ENCODE measurements at places on chromosomes 3 and 15.

- no peak for DNase-seq
Measured at GRCh38 chr3:178765472-178765871, 229.2 kb downstream of the KCNMB2 start.

DNA sequence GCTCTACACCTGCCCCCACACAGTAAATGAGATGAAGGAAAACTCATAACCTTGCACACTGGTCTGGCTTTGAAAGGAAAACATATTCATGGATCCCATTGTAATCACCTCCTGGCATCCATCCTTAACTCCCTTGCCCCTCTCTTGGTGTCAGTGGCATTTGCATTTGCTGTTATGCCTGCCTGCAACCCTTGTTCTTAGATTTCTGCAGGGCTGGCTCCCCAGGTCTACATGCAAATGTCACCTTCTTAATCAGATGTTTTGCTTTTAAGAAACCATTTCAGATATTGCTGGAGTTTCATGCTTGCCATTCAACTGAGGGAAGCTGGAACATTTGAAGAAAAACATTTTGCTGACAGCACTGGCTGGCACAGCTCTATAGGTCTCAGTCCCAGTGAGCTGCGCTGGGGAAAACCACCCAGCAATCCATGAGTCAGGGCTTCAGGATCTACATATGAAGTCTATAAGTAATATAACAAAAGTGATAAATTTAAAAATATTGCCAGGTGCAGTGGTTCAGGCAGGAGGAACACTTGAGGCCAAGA is 19.1 kb downstream of the LRRC2 start:
- DNase-seq, result no peak

GRCh38 chr3:170644711-170645110 is 58.8 kb upstream of the SLC7A14 start:
- DNase-seq, result no peak

GRCh38 chr15:80507131-80507530 is 102.9 kb downstream of the ARNT2 start:
- no peak for DNase-seq

DNA sequence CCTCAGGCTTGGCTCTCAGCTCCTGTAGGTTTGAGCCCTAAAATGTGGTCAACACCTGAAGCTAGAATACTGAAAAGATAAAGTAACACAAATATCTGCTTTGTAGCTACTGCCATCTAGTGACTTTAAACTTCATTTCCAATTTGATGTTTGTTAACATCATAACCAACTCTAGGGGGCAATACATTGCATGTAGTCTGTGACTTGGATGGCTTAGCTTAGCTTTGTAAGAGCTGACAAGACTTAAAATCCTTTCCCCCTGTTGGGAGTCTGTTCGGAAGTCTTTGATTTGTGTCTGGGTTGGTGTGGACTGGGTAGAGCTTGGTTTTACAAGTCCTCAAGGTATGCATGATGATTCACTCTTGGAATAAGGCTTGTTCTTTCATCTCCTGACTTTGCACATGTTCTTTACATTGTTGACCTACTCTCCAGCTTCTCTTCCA is 51.7 kb downstream of the SCN11A start:
- DNase-seq, result no peak

DNA sequence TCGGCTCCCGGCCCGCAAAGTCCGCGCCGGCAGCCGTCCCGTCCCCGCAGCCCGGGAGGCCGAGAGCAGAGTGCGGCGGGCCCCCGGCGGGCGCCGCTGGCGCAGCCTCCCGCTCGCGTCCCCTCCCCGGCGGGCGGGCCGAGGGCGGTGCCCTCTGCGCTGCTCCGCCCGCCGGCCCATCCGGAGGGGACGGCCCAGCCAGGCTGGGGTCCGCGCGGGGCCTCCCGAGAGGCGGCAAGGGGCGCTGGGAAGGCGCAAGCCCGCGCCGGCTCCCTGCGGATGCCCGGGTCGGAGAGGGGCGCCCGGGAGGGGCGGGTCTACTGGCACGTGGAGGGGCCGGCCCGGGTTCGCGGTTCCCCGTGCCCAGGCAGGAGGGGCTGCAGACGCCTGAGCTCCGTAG is at the start of the genes CLCN2 and POLR2H:
TSS of gene CLCN2 (minus strand) at position 74 of the 400 bp plus-strand sequence. CDS start 126 bp downstream, outside the sequence.
TSS of gene POLR2H (plus strand) at position 179 of the 400 bp plus-strand sequence. CDS start 1,783 bp downstream, outside the sequence.
- no peak for DNase-seq

DNA sequence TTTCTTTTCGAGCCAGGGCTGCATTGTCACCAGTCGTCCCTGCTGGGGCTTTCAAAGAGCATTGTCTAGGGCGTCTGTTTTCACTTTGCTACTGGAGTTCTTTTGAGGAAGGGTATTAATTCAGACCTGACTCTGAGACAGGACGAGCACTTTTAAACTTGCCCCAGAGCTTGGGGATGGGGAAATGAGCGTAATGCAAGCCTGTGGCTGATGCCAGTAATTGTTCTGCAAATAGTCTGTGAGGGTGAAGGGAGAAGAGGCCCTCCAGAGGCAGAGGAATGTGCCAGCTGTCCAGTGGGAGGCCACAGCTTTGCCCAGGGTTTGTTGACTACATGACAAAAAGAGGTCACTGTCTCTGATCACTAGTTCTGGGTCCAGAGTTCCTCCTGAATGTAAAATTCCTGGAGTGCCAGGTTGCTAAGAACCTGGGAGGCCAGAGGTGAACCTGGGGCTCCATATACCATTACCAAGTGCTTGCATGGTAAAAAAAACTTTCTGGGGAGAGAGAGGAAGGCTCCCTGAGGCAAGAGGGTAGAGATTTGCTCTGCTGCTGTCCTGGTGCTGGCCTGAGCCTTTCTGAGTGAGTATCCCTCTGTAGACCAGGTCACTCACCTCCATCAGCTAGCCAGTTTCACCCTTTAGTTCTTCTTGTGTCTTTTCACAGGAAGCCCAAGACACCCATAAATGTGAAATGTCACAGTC is 14.8 kb downstream of the EEFSEC start:
- no peak for DNase-seq

- DNase-seq, result no peak
Measured at GRCh38 chr3:106184540-106185457, 316.0 kb upstream of the CBLB start.

GRCh38 chr15:37359101-37359892 is 258.9 kb upstream of the MEIS2 start:
- DNase-seq, result no peak

GRCh38 chr3:161838021-161838420 is 341.4 kb downstream of the OTOL1 start:
- no peak for DNase-seq

DNA sequence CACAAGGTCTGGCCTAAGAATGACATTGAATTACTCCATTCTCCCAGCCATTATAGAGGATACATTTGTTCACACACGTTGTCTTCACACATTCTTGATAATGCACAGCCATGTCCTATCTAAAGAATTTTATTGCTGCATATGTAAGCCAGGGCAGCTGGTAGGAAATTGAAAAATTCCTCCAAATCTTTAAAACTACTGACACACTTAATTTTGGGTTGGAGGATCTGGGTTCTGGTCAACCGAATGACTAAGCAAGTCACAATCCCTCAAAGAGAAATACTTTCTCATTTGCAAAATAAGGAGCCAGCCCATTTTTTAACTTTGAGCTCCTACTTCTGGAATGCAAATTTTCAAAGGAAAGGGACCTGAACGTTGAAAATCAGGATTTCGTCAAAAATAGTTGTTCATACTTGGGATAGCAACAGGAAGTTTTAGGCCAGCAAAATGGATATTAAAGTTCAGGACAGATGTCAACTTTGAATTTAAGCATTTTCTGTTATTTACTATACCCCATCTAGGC is 638.3 kb downstream of the NTRK3 start:
- DNase-seq, result no peak

DNA sequence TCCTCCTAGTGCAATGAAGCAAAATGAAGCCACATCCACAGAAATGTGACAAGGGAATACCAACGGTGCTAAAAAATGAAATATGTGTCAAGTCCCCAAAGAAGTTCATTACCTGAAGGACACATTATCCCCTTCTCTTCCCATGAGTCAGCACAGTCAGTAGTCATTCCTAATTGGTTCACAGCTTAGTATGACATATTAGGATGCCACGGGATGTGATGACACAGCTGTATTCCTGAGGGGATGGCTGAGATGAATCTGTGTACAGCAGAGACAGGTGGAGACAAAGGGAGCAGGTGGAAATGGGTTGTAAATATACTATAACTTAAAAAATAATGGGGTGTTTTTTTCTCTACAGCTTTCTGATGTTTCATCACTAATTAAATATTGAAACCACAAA is 273.4 kb downstream of the ARRDC4 start:
- DNase-seq, result no peak

GRCh38 chr3:197889204-197889930 is 60.6 kb upstream of the RPL35A start:
- no peak for DNase-seq

GRCh38 chr3:130462089-130462488 is 54.9 kb upstream of the COL6A6 start:
- no peak for DNase-seq

DNA sequence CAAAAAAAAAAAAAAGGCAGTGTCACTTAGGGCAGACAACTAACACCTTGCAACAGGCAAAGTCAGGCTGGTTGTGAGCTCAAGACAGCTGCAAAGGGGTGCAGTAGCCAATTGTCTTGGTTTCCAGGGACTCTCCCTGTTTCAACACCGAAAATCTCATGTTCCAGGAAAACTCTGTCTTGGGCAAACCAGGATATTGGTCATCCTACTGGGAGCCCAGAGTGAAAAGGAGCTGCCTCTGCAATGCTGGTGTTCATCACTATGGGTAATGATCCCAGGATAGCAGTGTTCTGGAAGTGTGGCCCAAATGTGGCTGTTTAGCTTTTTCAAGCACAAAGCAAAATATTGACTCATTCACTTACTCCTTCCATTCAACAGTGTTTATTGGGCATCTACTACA is 82.6 kb downstream of the ARHGAP31 start:
- no peak for DNase-seq

- no peak for DNase-seq
Measured at GRCh38 chr15:63045465-63045840, 2.9 kb downstream of the TPM1 start.

GRCh38 chr15:28918141-28918983 is 32.6 kb downstream of the APBA2 start:
- DNase-seq, result no peak

DNA sequence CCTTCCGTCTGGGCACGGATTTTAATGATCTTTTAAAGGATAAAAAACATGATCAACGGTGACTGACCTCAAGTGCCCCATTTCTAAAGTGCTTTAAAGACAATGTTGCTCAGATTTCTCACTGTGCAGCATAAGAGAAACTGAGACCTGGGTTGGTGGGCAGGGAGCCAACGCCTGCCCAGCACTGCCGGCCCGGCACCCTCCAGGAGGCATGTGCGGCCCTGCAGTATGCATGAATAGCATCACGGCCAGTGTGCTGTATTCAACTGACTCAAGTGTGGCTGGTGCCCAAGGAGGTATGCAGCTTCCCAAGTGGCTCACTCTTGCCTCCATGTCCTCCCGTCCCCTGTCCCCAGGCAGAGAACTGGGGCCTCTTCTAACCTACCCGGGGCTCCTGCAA is 30.3 kb downstream of the SEC61A1 start:
- DNase-seq, result no peak

GRCh38 chr15:70704731-70705130 is 58.6 kb downstream of the UACA start:
- DNase-seq, result no peak

DNA sequence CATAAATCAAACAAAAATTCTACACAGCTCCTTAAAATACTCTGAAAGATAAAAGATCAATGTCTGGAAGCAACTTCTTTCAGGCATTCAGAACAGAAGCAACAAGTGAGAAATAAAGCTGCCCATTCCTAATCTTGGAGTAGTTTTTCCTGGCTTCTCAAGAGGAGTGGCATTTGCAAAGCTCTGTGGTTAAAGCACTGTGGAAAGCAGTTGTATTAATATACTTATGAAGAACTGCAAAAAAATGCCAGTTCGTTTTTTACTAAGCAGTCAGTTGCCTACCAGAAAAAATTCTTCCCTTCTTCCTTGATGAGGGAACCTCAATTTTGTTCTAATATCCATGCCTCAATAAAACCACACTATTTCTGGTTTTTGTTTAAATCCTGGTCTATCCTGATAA is 197.8 kb downstream of the TNIK start:
- DNase-seq, result no peak

- no peak for DNase-seq
Measured at GRCh38 chr15:67319961-67320360, 65.4 kb downstream of the IQCH start.

DNA sequence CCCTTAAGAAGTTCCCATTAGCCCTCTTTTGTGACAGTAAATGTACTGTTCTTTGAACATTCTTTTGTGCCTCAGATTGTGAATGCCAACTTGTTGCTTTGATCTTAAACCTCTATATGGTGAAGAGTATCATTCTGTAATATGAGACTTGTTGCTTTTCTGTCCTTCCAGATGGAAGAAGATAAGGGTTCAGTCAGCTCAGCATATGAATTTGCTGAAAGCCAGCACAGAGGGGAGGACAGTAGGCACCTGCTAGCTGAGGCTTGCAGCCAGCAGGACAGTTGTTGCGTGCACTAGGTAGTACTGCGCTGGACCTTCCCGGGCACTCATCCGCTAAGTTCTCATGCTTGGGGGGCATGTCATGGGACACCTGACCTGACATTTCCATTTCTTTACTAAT is 74.7 kb downstream of the DCUN1D1 start:
- no peak for DNase-seq

DNA sequence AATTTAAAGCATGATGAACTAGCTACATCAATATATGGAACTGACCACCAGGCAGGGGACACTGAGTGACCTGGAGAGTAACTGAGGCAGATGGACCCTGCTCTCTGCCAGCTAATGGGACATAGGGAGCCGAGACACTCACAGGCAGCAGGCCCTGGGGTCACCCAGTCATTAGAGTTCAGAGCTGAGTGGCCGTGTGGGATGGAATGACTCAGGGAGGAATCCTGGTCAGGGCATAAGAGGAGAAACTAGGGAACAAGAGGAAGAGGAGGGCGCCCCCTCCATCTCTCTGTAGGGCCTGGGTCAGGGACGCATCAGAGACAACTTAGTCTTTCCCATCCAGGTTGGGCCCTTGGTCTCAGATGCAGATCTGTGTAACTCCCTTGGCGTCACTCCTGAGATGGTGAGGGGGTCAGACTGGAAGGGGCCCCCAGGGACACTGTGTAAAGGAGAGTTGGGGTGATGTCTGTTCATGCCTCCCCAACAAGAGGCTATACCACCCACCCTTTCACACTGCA is 39.8 kb downstream of the CCDC12 start:
- DNase-seq, result no peak

DNA sequence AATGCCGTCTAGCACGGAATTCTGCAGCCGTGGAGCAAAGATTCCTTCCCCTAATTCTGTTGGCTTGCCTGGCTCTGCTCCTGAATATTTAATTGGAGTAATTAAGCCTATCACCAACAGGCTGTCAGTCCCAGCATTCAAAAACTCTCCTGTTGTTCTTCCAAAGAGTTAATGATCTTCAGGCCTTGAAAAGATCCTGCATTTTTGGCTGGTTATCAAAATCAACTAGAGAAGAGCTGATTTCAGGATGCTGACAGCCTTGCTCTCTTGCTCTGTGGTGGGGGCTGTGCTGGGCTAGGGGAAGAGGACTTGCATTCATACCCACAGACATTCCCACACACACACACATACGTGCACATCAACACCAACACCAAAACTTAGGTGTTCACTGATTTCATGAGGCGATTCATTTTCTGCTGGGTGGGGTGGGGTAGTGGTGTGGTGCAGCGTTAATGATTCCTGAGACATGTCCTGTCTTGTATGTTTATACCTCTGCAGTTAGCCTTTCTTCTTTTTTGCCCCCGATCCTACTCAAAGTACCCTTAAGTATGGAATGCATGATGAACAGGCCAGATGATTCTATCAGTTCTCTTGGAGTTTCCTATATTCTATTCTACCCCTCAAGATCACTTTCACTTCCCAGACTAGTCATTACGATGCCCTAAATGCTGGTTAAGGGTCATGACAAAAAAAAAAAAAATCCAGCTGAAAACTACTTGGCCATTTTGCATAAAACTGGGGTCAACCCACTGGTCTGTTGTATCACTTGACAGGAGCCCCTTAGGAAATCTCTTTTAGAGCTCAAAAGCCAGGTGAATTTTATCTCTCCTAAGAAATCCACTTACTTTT is 42.3 kb downstream of the CPN2 start:
- DNase-seq, result no peak

Measured in stimulated activated CD4-positive, alpha-beta T cell treated with anti-CD3 and anti-CD28 coated beads, TNF-alpha, amount 100 ng/mL, for 4 hours (primary cell).